NCI-H2171 treated with DMSO at 0.1 percent for 48 hours (cell line): ENCODE measurements at places on chromosomes 16 and 17.

GRCh38 chr17:67602974-67603373, 114.8 kb upstream of the NOL11 start:
- DNase-seq: no peak

- no peak for DNase-seq
These were observed 5.2 kb downstream of the LITAFD start for GRCh38 chr16:8887431-8887765.

GRCh38 chr17:1275962-1276736, 3.3 kb upstream of the TRARG1 start:
- peak; percentile 56 for DNase-seq

- peak; percentile 91 for DNase-seq
These were observed 188.1 kb upstream of the ZNF469 start for GRCh38 chr16:88194397-88195268.

DNA sequence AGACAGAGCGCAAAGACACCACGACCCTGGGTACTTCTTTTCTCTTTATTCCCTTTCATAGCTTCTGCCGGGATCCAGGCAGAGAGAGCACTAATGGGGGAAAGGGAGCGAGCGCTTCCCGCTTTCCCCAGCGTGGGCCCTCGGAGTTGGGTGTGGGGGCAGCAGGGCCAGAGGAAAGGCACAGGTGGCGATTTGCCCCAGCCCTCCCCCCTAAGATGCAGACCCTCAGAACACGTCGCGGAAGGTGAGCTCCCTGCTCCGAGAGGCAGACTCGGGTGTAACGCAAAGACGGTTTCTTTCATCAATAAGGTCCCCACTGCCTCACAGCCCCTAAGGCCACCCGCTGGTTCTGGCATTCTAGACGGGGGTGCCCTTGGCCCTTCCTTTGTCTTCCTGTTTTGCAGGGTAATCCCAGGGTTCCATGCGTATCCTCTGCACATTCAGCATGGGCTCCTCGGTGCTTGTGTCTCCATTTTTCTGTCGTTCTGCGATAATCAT, 570 bp upstream of the NME3 start:
- DNase-seq: no peak

GRCh38 chr16:85567101-85567866, 45.8 kb upstream of the GSE1 start:
- DNase-seq: peak; percentile 13
